Caco-2 (cell line): ENCODE measurements at places on chromosomes 16 and 17. TPM values are rescaled to one million over a fixed set of nuclear protein-coding genes. Genes with fewer than 3 reads are reported as not detected.
A peak's percentile ranks its signal among the peaks of the same experiment; 100 is the strongest.

GRCh38 chr16:17448640-17449638 is 21.8 kb downstream of the XYLT1 start:
- H3K36me3 ChIP-seq, result no peaks in the 10 kb centered on the region
- no peaks in the 10 kb centered on the region for H3K27me3 ChIP-seq
- no peak overlapping the region for H3K27ac ChIP-seq
- no peak for DNase-seq

The SLC52A1 gene
- not detected in 2 replicates for total RNA-seq

GRCh38 chr17:32970281-32970680 is 21.4 kb upstream of the SPACA3 start:
- H3K4me3 ChIP-seq, result no peak overlapping the region
- peaks cover 22% of the 10 kb centered on the region for H3K4me1 ChIP-seq
- no peaks in the 10 kb centered on the region for H3K27me3 ChIP-seq
- no peak for DNase-seq

- H3K36me3 ChIP-seq, result no peaks in the 10 kb centered on the region
- no peaks in the 10 kb centered on the region for H3K4me1 ChIP-seq
- no peak overlapping the region for H3K27ac ChIP-seq
- no peaks in the 10 kb centered on the region for H3K27me3 ChIP-seq
- H3K4me3 ChIP-seq, result no peak overlapping the region
Measured at GRCh38 chr17:42944211-42944610, 20.0 kb downstream of the AARSD1 start.

The SF3B3 gene
- 387 and 439 TPM in 2 replicates for total RNA-seq

The CCL4L2 gene
- total RNA-seq, result not detected in 2 replicates

DNA sequence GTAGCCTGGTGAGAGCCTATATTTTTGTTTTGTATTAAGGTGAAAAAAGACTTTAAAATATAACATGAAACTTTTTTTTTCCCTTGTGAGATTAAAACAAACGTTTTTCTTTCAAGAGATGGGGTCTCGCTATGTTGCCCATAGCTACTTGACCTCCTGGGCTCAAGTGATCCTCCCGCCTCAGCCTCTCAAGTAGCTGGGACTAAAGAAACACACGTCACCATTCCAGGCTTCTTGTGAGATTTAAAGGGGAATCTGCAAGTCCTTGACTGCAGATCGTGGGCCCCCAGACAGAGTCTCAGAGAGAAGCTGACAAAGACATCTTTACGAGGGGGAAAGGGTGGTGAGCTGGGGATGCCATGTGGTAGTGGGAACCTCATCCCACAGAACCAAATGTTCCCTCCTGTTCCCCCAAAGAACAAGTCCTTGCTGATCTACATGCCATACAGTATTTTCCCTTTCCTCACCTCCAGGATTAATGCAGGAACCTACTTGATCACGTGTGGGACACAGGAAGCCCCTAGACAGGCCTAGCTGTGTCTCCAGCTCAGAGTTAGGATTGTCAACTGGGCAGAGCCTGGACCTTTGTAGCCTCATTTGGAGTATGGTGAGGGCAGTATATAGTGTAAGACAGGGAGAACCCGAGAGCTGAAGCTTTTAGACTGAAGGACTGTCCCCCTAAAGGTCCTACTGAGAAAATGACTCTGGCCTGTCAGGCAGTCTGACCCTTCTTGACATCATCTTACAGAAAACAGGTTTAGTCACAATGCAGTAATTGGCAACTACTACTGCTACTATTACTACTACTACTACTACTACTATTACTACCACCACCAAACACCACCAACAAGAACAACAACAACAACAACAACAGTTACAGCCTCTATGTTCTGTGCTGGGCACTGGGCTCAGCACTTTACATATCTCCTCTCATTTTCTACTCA is 4.1 kb downstream of the MAP3K14 start:
- H3K27me3 ChIP-seq, result no peaks in the 10 kb centered on the region
- H3K4me1 ChIP-seq, result peaks cover 39% of the 10 kb centered on the region
- no peak overlapping the region for H3K4me3 ChIP-seq
- H3K27ac ChIP-seq, result peak overlapping the region; percentile 24
- DNase-seq, result no peak

The SLC38A8 gene
- total RNA-seq, result 0.79 and 2.1 TPM in 2 replicates

The C16orf92 gene
- total RNA-seq, result not detected in 2 replicates

DNA sequence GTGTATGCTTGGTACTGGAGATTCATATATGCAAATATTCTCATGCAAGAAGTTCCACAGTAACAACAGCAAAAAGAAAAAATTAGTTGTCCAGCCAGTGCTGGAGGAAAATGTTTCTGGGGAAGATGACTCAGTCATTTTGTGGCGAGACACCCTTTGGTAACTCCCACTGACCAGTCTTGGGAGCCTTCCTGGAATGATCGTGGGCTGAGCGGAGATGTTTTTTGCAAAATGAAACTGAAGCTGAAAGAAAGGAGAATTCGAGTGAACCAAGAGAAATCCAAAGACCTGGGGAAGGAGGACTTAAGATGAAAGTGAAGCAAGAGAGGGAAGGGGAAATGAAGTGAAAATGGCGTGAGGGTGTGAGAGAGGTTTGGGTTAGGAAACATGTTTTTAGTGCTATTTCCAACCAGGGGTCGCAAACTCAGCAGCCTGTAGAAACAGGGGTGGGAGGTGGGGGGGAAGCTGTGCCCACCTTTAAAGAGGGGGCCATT is 5.2 kb downstream of the ITPRIPL2 start:
- DNase-seq, result no peak
- peak overlapping the region; percentile 6 for H3K27ac ChIP-seq
- H3K36me3 ChIP-seq, result no peaks in the 10 kb centered on the region; the same call in 1 of the 2 replicates

The PERCC1 gene
- 2.0 and 2.1 TPM in 2 replicates for total RNA-seq

- peaks cover 8% of the 10 kb centered on the region for H3K27me3 ChIP-seq
- H3K27ac ChIP-seq, result no peak overlapping the region
- no peaks in the 10 kb centered on the region for H3K36me3 ChIP-seq
- H3K4me1 ChIP-seq, result peaks cover 6% of the 10 kb centered on the region; the same call in 1 of the 2 replicates
- DNase-seq, result no peak
Measured at GRCh38 chr17:73166731-73167581, 2.1 kb downstream of the SSTR2 start.

The CNTD1 gene
- total RNA-seq, result 1.7 and 2.2 TPM in 2 replicates

The RBFOX1 gene
- total RNA-seq, result 0.67 and 0.91 TPM in 2 replicates

DNA sequence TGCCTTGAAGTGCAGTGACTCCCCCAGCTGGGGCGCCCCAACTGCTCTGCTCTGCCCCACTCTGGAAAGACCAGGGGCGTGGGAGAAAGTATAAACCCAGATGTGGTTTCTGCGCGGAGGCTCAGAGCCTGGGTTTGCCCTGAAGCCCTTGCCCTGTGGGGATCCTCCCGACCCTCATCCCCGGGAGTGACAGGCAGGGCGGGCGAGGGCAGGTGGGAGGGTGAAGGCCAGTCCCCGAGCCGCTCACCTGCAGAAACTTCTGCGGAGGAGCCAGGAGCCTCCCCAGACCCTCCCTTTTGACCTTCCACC is 3.8 kb downstream of the TPSD1 start:
- no peak for DNase-seq
- H3K27me3 ChIP-seq, result no peaks in the 10 kb centered on the region; the same call in 1 of the 2 replicates
- H3K4me1 ChIP-seq, result no peaks in the 10 kb centered on the region

DNA sequence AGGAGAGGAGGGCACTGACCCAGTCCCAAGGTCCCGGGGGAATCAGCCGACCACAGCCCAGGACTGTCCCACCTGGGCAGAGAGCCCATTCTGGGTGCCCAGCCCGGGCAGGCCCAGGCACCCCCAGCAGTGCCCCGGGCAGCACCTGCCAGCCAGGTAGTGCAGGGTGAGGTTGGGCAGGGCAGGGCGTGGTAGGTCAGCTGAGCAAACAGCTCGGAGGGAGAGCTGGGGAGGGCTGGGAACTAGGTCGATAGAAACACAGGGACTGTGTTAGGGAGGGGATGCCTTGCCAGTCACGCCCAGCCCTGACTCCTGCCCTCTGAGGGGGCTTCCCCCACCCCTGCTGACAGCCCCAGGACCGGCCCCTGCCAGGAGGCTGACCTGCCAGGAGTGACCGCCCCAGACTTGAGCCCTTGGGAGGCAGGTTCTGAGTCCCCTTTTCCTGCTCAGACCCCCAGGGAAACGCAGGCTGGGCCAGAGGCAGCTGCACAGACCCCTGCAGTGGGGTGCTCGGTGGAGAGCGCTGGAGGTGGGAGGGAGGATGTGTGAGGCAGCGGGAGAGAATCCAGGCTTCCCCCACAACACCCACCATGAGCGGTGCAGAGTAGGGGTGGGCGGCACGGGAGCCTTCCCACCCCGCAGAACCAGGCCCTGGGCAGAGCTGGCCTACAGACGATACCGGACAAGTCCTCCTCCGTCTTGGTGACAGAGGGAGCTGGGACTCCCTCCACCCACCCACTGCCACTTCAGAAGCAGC is 4.7 kb downstream of the HS3ST6 start:
- DNase-seq, result no peak
- H3K27me3 ChIP-seq, result no peaks in the 10 kb centered on the region
- H3K36me3 ChIP-seq, result no peaks in the 10 kb centered on the region
- H3K4me1 ChIP-seq, result no peaks in the 10 kb centered on the region
- H3K4me3 ChIP-seq, result no peak overlapping the region

DNA sequence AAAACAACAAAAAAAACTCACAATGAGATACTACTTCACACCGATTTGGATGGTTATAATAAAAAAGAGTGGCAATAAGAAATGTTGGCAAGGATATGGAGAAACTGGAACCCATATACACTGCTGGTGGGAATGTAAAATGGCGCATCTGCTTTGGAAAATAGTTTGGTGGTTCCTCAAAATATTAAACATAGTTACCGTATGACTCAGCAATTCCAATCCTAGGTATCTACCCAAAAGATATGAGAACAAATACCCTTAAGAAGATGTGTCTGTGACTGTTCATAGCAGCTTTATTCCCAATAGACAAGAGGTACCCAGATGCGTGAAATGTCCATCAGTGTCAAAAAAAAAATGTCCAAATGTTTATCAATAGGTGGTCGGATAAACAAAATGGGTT is 7.2 kb downstream of the CPPED1 start:
- no peak overlapping the region for H3K4me3 ChIP-seq
- H3K27me3 ChIP-seq, result no peaks in the 10 kb centered on the region
- no peak for DNase-seq
- no peaks in the 10 kb centered on the region for H3K36me3 ChIP-seq
- peaks cover 18% of the 10 kb centered on the region for H3K4me1 ChIP-seq

The MGAT5B gene
- 8.9 and 9.1 TPM in 2 replicates for total RNA-seq

DNA sequence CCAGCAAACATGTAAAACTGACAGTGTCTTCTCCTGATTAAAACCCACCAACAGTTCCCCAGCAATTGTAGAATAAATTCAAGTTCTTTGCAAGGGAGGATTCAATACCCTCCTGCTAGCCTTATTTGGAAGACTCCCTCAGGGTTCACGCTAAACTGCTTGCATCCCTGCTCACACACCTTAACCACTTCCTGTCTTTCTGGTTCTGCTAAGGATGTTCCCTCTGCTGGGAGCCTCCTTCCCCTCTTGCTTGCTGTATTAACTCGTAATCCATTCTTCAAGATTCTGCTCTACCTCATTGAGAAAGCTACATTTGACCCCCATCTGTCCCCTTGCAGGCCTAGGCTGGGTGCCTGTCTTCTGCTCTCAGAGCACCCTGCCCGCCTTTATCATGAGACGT is 2.3 kb upstream of the SHISA6 start:
- no peak overlapping the region for H3K27ac ChIP-seq
- no peaks in the 10 kb centered on the region for H3K4me1 ChIP-seq
- no peak overlapping the region for H3K4me3 ChIP-seq
- no peaks in the 10 kb centered on the region for H3K27me3 ChIP-seq
- no peak for DNase-seq

The KRT20 gene
- 0.53 and 1.0 TPM in 2 replicates for total RNA-seq

DNA sequence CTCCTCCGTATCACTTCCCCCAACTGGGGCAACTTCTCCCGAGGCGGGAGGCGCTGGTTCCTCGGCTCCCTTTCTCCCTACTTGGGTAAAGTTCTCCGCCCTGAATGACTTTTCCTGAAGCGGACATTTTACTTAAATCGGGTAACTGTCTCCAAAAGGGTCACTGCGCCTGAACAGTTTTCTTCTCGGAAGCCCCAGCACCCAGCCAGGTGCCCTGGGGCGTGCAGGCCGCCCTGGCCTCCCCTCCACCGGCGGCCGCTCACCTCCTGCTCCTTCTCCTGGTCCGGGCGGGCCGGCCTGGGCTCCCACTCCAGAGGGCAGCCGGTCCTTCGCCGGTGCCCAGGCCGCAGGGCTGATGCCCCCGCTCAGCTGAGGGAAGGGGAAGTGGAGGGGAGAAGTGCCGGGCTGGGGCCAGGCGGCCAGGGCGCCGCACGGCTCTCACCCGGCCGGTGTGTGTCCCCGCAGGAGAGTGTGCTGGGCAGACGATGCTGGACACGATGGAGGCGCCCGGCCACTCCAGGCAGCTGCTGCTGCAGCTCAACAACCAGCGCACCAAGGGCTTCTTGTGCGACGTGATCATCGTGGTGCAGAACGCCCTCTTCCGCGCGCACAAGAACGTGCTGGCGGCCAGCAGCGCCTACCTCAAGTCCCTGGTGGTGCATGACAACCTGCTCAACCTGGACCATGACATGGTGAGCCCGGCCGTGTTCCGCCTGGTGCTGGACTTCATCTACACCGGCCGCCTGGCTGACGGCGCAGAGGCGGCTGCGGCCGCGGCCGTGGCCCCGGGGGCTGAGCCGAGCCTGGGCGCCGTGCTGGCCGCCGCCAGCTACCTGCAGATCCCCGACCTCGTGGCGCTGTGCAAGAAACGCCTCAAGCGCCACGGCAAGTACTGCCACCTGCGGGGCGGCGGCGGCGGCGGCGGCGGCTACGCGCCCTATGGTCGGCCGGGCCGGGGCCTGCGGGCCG is 1.6 kb downstream of the HIC1 start:
- H3K27ac ChIP-seq, result no peak overlapping the region
- peaks cover 5% of the 10 kb centered on the region for H3K4me1 ChIP-seq
- DNase-seq, result no peak

GRCh38 chr16:27723711-27724481 is 174.0 kb downstream of the KATNIP start:
- H3K4me1 ChIP-seq, result no peaks in the 10 kb centered on the region
- no peak for DNase-seq
- H3K27ac ChIP-seq, result no peak overlapping the region
- H3K27me3 ChIP-seq, result no peaks in the 10 kb centered on the region
- no peak overlapping the region for H3K4me3 ChIP-seq

The RAB11FIP4 gene
- 84.2 and 90.3 TPM in 2 replicates for total RNA-seq
